ENCODE measurements at places on chromosomes 3 and 15. TPM values are rescaled to one million over a fixed set of nuclear protein-coding genes. Genes with fewer than 3 reads are reported as not detected.

- H3K36me3 ChIP-seq = no peaks in the 10 kb centered on the region
- no peak overlapping the region for H3K27ac ChIP-seq
- H3K4me3 ChIP-seq = peak overlapping the region; percentile 82
- H3K4me1 ChIP-seq = peaks cover 59% of the 10 kb centered on the region
Measured at GRCh38 chr3:129602730-129603560, 3.5 kb downstream of the PLXND1 start.

Gene HDAC11
- total RNA-seq = 18.9 TPM

Gene FMN1
- total RNA-seq = 12.1 TPM

- no peak for DNase-seq
- H3K4me1 ChIP-seq = no peaks in the 10 kb centered on the region
- H3K27me3 ChIP-seq = no peaks in the 10 kb centered on the region
- no peak overlapping the region for H3K27ac ChIP-seq
Measured at GRCh38 chr3:186118692-186119091, 9.8 kb upstream of the ETV5 start.

Gene GOLGA6L7
- not detected for total RNA-seq

Measured in adrenal gland (tissue), 19 donors.